ENCODE measurements at places on chromosomes 7 and 10.
A peak's percentile ranks its signal among the peaks of the same experiment; 100 is the strongest.

GRCh38 chr10:13809427-13809826, 222.7 kb downstream of the PRPF18 start:
- no peak for DNase-seq

DNA sequence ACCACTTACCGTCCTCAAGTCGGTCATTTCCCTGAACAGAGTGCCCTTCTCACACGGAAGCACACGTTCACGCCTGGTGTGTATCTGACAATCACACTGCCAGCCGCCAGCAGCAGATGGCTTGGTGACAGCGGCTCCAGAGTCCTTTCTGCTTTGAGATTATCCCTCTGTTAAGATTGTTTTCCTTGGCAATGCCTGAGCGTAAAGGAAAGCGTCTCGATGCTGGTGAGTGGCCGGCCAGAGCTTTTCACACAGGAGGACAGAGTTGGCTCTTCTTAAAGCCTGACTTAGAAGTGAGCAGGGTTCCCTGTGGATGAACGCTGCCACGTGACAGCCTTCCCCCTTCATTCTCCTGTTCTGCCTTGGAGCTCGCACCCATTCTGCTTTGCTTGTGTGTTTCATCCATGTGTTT, 22.1 kb upstream of the PRKAR1B start:
- no peak for DNase-seq

DNA sequence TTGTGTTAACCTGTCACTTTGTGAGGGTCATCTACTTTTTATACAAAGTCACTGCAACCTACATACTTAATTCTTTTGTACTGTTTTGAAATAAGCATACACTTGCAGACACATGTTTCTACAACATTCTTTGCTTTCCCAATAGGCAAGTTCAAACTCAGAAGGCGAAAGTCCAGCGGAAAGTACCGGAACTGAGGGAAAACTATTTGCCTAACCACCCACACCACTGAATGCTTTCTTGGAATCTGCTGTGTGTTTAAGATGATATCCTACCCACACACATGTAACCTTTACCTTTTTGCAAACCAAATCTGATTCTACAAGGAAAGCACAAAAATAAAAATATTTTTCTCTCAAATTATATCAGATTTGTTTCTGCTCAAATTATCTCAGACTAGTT, 139.4 kb upstream of the AGR3 start:
- no peak for DNase-seq

DNA sequence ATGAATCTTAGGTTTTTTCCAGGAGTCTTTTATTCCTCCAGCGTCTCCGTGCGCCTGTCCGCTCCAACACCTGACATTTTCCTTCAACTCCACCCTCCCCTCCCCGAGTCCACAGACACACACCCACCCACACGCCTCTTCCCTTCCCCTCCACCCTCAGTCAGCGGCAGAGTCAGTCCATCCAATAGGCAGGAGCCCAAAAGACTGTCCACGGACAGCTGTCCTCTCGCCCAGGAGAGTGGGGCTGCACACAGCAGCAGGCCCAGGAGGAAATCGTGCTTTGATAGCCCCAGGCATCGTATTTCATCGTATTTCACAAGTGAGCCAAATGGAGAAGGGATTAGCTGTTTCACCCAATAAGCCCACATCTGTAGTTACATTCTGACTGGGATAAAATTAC, 285.1 kb downstream of the ZEB1 start:
- peak; percentile 35 for DNase-seq

DNA sequence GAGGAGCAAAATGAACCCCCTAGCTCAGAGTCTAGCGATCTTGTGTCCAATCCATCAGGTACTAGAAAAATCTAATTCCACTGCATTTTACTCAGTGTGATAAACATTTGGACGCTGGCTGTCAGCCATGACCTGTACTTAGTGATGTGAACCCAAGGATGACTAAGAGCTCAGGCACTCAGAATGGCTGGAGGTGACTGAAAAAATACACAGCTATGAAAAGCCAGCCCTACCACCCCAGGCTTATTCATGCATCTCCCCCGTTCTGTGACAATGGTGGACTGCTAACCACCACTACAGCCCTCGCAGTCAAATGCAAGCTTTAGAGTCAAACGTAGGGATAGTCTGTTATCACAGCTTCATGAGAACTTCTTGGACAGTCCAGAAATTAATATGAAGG, 14.9 kb downstream of the AFAP1L2 start:
- DNase-seq = peak; percentile 74

- no peak for DNase-seq
These were observed 513.9 kb upstream of the ZWINT start for GRCh38 chr10:56874950-56875349.

DNA sequence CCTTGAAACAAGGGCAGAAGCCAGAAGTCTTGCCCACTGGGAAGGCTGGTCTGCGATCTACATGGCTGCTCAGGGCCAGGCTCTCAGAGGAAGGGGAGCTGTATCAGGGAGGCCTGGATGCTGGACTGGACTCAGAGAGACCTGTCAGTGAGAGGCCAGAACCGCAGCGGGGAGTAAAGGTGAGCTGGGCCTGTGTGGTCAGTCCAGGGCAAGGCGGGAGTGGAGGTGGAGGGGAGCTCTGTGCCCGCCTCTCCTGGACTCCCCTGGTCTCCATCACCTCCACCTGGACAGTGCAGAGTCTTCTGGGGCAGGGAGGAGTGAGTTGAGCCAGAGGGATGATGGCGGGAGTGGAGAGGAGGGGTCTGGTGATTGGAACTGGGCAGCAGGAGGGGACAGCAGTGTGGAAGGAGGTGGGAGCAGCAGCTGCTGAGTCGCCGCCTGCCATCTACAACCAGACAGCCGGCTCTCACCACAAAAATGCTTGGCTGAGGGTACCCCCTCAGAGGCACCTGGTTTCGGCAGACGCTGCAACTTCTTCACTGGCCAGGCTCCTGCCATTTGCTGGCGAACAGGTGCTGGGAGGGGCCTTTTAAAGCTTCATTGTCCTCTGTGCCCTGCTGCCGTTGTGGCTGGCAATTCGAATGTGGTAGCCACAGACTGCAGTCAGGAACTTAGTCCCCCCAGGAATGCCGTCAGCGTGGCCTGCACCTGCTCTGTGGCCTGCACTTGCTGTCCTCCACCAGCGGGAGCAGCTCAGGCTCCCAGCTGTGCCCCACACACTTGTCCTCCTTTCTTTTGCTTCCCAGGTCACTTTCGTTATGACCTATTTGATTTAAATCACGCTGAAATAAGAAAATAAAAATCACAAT, 3.5 kb downstream of the RASSF4 start:
- DNase-seq = no peak

DNA sequence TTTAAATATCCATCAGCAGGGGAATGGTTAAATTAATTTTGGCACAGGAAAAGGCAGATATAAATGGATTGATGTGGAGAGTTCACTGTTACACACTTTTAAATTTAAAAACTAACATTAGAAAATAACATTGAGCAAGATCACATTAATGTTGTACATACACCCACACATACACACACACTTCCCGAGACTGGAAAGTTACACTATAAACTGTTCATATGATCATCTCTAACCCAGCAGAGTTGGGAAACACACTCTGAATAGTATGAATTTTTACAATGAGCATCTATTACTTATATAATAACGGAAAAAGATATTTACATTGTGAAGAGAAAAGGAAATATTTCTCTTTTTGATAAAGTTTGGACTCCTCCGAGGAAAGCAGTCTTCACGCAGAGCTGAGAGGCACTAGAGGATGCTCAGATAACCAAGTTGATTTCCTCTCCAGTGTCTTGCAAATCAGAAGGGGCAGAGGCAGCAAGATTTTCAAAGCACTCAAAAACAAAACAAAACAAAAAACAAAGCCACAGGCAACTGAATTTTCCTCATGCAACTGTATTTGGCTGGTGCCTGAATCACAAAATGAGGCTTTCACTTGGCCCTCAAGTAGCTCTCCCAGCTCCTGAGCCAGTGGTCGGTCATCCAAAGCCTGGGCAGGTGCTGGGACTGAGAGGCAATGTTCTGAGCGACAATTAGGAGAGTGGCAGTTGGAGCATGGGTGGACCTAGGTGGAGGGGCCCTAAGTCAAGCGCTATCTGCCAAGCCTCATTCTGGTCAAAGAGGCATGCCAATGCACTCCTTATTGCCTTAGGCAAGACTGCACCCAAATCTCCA, 10.5 kb upstream of the GATAD1 start:
- no peak for DNase-seq

GRCh38 chr10:62131724-62132123, 136.9 kb downstream of the RTKN2 start:
- DNase-seq = no peak

DNA sequence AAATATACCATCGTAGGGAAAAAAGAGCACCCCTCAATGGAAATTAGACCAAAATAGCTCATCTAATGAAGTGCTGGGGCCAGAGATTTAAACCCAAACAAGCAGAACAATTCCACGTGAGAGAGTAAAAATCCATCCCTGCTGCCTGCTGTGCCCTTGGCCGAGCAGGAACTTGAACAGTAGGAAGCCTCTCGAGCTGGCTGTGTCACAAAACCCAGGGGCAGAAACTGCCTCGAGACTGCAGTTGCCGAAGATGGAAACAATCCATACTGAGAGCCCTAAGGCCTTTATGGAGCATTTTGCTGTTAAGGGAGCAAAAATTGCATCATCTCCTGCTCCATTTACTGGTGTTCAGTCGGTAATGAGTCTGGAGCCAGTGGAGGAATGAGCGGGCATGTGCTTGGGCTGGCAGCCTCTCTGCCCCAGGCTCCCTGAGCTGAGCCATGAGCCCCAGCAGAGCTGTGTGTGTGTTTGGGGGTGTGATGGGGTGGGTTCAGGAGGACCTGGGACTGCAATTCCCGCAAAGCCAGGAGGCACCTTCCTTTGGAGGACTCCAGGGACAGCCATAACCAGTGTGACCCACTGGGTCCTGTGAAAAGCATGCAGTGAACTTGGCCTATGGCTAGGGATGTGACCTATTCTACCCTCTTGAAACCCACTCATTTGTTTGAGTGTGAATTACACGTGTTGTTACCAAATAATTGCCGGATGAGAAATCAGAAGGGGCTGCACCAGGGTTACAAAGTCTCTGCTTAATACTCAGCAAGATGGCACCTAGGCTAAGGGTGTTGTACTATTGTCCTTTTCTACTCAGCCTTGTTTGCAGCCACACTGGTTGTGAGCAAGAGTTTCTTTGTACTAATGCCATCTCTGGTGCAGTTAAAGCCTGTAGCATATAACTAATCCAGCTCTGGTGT, 58.3 kb downstream of the CDHR3 start:
- no peak for DNase-seq

- DNase-seq = no peak
These were observed 282.1 kb upstream of the MKLN1 start for GRCh38 chr7:131045526-131045925.

- DNase-seq = no peak
These were observed 18.8 kb downstream of the SGPL1 start for GRCh38 chr10:70834441-70835151.
